ENCODE measurements at places on chromosomes 1 and 21. TPM values are rescaled to one million over a fixed set of nuclear protein-coding genes. Genes with fewer than 3 reads are reported as not detected.

The CSMD2 gene
- total RNA-seq, result not detected

GRCh38 chr21:28640326-28640725 lies 352.4 kb downstream of the LTN1 start:
- H3K27ac ChIP-seq, result no peak overlapping the region
- H3K4me1 ChIP-seq, result no peaks in the 10 kb centered on the region
- no peaks in the 10 kb centered on the region for H3K36me3 ChIP-seq
- no peak overlapping the region for H3K4me3 ChIP-seq
- H3K27me3 ChIP-seq, result no peaks in the 10 kb centered on the region
- DNase-seq, result no peak

DNA sequence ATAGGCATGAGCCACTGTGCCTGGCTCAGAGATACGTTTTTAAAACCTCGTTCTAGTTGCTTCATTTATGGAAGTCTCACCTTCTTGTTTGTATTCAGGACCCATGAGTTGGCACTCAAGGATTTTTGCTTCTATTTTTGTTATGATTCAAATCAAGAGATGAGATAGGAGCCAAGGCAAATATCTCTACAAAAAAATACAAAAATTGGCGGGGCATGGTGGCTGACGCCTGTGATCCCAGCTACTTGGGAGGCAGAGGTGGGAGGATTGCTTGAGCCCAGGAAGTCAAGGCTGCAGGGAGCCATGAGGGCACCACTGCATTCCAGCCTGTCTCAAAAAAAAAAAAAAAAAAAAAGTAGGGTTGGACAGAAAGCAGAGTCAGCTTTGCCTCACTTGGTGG lies 36.8 kb upstream of the ERRFI1 start:
- no peaks in the 10 kb centered on the region for H3K27me3 ChIP-seq
- DNase-seq, result no peak
- H3K4me3 ChIP-seq, result no peak overlapping the region
- H3K27ac ChIP-seq, result peak overlapping the region; percentile 62

The C1orf105 gene
- not detected for total RNA-seq
